ENCODE measurements at places on chromosomes 16 and 17.

- ATAC-seq, result no peak
Observed at GRCh38 chr16:68369697-68370580, 59.1 kb downstream of the PRMT7 start.

DNA sequence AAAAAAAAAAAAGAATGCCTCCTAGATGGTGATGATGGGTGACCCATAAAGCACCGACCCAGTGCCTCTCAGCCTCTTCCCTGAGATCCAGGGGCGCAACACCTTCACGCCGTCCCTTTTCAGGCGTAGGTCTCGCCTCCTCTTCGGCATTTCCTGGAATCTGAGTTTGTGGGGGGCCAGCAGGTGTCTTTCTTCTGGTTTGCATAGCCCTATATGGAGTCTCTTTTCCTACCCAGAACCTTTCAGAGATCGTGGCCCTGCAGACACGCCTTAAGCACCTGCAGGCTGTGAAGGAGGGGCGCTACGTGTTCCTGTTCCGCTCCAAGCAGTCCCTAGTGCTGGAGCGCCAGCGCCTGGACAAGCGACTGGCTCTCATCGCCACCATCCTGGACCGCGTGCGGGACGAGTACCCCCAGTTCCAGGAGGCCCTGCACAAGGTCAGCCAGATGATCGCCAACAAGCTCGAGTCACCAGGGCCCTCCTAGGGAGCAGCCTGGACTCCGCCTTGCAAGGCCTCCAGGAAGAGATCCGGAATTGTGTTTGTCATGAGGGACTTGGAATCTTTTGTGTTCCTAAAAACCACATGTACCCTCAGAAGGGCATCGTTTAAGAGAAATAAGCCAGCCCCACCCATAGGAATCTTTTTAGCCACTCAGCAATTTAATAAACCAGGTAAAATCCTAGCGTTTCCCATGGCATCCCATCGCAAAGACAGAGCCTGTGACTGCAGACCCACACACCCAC is 1.9 kb upstream of the GAA start:
- no peak for ATAC-seq

GRCh38 chr17:40287159-40287493 is 553 bp upstream of the CDC6 start:
- no peak for ATAC-seq

- ATAC-seq, result no peak
Observed at GRCh38 chr17:27976331-27976730, 66.1 kb upstream of the NLK start.

- ATAC-seq, result no peak
Observed at GRCh38 chr16:86212706-86213436, 297.5 kb upstream of the FOXF1 start.

DNA sequence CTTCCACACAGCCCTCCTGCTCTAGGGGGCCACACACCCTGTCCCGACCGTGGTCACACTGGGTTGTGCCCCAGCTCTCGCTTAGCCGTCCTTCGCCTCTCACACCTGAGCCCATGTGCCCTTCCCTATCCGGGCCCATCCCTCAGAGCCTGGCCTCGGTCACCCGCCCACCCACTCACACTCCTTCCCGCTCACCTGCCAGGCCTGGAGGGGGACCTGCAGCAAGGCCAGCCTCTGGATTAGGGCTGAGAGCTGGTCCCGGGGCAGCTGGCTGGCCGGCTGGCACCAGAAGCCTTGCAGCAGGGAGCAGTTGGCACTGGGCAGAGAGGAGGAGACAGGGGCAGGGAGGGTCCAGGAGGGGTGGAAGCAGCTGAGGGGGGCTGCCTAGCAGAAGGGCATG is 9.7 kb downstream of the RPUSD1 start:
- no peak for ATAC-seq

All from SK-N-SH treated with all-trans-retinoic acid at 6 μM for 48 hours (cell line).